Subcutaneous preadipocyte (primary cell): ENCODE measurements at places on chromosomes 12 and 14. TPM values are rescaled to one million over a fixed set of nuclear protein-coding genes. Genes with fewer than 3 reads are reported as not detected.

Gene KCNJ8
- total RNA-seq = 0.59 and 2.2 TPM in 2 replicates

Gene TMEM106C
- 59.2 and 62.8 TPM in 2 replicates for total RNA-seq

Gene GOLGA3
- total RNA-seq = 67.2 and 110 TPM in 2 replicates

Gene ZC2HC1C
- total RNA-seq = 0.98 and 1.8 TPM in 2 replicates

Gene PZP
- total RNA-seq = not detected in 2 replicates

Gene TMEM253
- total RNA-seq = under 0.01 TPM in 1 of 2 replicates, not detected in the other

Gene TAS2R19
- 3.3 and 5.5 TPM in 2 replicates for total RNA-seq

Gene TSPAN8
- total RNA-seq = not detected in 2 replicates

Gene SOX5
- 4.4 and 6.8 TPM in 2 replicates for total RNA-seq

Gene ITPK1
- total RNA-seq = 13.6 and 19.2 TPM in 2 replicates

Gene LRRC10
- total RNA-seq = not detected in 2 replicates

Gene AKAP5
- total RNA-seq = under 0.01 and 0.20 TPM in 2 replicates

Gene ASCL1
- total RNA-seq = not detected in 2 replicates

Gene NAV3
- total RNA-seq = 66.1 and 182 TPM in 2 replicates

Gene PIWIL1
- not detected in 2 replicates for total RNA-seq

Gene E2F7
- 7.3 and 14.1 TPM in 2 replicates for total RNA-seq

Gene NKX2-1
- not detected in 2 replicates for total RNA-seq

Gene GDF3
- total RNA-seq = not detected in 2 replicates

Gene WSCD2
- not detected in 2 replicates for total RNA-seq

Gene RASAL1
- total RNA-seq = not detected in 2 replicates

Gene SERPINA4
- total RNA-seq = not detected in 2 replicates

Gene DEPDC4
- total RNA-seq = 0.73 and 2.2 TPM in 2 replicates

Gene RNASE7
- total RNA-seq = not detected in 2 replicates

Gene DIO2
- under 0.01 TPM in 2 replicates for total RNA-seq

Gene JKAMP
- total RNA-seq = 43.0 and 53.8 TPM in 2 replicates

Gene DERA
- 52.5 and 63.1 TPM in 2 replicates for total RNA-seq

Gene ANKRD33
- total RNA-seq = 0.98 and 1.5 TPM in 2 replicates

Gene NFE2
- not detected in 2 replicates for total RNA-seq

Gene PRIMA1
- total RNA-seq = not detected in 2 replicates

Gene SLC7A8
- total RNA-seq = 2.2 and 3.3 TPM in 2 replicates

Gene CLEC4C
- total RNA-seq = not detected in 2 replicates

Gene SLCO1A2
- total RNA-seq = not detected in 2 replicates

Gene KRT71
- total RNA-seq = not detected in 2 replicates

Gene MMP19
- 9.2 and 9.9 TPM in 2 replicates for total RNA-seq

Gene APOF
- not detected in 2 replicates for total RNA-seq

Gene SART3
- total RNA-seq = 39.7 and 55.3 TPM in 2 replicates

Gene FSCB
- total RNA-seq = not detected in 2 replicates

Gene HOXC11
- total RNA-seq = 0.37 TPM in 1 of 2 replicates, not detected in the other

Gene FAM222A
- total RNA-seq = under 0.01 and 0.20 TPM in 2 replicates

Gene ACRBP
- 0.78 and 1.1 TPM in 2 replicates for total RNA-seq

Gene GPX2
- not detected in 2 replicates for total RNA-seq

Gene C12orf60
- total RNA-seq = 1.2 and 2.2 TPM in 2 replicates

Gene SLC2A14
- under 0.01 and 0.20 TPM in 2 replicates for total RNA-seq

Gene EPYC
- total RNA-seq = not detected in 2 replicates

Gene TMEM229B
- 0.20 and 0.37 TPM in 2 replicates for total RNA-seq

Gene TESPA1
- total RNA-seq = not detected in 2 replicates

Gene KLRK1
- not detected in 2 replicates for total RNA-seq

Gene FAM181A
- not detected in 2 replicates for total RNA-seq

Gene NOXRED1
- total RNA-seq = 0.20 and 0.37 TPM in 2 replicates

Gene SERPINA5
- total RNA-seq = 0.37 TPM in 1 of 2 replicates, not detected in the other

Gene RIPK3
- 3.7 TPM in 2 replicates for total RNA-seq

Gene MRPL42
- total RNA-seq = 28.3 and 32.6 TPM in 2 replicates

Gene SLC25A47
- not detected in 2 replicates for total RNA-seq

Gene CLEC12A
- not detected in 2 replicates for total RNA-seq
